ENCODE measurements at places on chromosomes 12 and 14.

DNA sequence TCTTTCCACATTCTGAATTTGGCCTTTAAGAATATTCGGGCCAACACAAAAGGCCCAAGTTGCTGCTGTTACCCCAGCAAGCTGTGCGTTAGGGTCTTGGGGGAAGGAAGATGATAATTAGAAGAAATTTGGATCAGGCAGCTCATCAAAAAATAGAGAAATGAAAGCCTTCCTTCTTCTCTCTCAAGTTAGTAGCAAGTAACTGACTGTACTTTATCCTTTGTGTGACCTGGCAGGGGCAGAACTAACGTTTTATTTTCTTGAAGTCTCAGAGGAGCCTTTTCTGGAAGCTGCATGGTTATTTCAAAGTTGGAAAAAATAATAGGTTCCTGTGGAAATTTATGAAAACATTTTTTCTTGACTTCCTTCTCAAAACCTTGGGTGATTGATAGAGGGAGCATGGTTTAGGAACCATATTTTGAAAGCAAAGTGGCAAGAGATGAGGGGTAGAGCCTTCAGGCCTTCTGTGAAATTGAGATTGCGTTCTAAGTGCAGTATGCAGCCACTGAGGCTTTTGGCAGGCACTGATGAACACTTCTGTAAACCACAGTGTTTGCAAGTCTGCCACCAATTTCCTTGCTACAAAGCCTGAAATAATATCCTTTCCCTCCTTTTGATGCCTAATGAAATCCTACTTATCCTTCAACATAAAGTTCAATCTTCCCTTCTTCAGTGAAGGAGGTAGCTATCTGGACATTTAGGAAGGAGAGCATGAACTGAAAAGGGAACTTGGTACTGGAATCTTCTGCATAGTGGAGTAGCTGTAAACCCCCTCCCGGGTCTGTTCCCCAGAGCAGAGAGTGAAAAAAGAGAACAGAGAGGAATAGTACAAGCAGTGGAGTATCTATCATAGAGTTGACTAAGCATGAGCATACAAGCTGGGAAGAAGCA is 123.2 kb downstream of the FGD4 start:
- no peak for DNase-seq

DNA sequence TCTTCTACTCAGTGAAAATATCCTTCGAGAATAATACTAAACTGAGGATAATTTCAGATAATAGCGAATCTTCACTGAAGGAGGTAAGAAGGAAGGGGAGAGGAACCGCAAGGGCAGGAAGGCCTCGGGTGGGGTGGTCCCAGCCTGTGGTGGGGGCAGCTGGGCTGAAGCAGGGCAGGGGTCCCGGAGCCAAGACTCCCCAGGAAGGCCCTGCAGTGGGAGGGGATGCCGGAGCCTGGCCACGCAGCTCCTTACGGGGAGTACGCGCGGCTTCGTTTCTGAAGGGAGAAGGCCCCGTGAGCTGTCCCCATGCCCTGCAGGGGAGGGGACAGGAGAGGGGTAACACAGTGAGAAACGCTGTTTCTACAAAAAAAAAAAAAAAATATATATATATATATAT is 21.2 kb downstream of the STX2 start:
- DNase-seq = no peak

DNA sequence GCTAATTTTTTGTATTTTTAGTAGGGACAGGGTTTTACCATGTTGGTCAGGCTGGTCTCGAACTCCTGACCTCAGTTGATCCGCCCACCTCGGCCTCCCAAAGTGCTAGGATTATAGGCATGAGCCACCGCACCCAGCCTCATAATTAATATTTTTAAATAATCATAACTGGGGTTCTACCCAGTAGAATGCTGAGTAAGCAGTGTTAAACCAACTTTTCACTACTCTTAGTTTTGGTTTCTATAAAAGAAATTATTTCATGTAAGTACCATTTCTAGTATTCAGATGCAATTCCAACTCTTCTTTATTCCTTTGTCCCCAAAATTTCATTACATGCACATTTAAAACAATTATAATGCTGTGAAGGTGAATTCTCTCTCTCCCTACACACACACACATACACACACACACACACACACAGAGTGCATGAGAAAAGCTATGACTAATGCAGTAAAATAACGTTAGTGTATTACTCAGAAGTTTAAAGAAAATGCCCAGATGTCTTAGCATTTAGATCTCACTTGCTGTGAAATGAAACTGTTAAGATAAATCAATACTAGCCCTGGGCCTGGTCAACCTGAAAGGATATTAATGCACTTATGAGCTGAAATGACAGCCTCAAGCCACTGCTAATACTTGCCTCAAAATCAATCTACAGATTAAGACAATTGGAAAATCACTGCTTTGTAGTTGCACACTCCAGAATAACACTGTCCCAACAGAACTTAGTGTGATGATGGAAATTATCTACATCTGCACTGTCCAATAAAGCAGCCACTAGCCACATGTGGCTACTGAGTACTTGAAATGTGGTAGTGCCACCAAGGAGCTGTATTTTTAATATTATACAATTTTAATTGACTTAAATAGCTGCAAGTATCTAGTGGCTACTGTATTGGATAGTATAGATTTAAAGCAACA is 36.0 kb downstream of the PTPN21 start:
- no peak for DNase-seq

GRCh38 chr12:15979096-15980092 is 68.3 kb downstream of the DERA start:
- no peak for DNase-seq

DNA sequence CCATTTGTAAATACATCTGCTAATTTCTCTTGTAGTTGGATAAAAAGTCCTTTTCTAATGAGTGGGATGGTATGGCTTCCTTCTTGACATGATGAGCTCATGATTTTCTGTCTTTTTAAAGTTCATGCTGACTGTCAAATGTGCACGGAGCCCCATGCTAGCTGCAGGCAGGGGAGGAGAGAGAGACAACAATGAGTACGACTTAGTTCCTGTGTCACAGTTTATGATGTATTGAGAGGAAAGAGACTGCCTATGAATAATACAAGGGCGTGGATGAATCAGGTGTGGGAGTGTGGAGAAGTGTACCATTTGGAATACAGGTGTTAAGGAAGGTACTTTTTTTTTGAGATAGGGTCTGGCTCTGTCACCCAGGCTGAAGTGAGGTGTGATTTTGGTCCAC is 10.7 kb upstream of the TBC1D30 start:
- DNase-seq = no peak

GRCh38 chr14:73289729-73290128 is 52.4 kb downstream of the PAPLN start:
- no peak for DNase-seq

DNA sequence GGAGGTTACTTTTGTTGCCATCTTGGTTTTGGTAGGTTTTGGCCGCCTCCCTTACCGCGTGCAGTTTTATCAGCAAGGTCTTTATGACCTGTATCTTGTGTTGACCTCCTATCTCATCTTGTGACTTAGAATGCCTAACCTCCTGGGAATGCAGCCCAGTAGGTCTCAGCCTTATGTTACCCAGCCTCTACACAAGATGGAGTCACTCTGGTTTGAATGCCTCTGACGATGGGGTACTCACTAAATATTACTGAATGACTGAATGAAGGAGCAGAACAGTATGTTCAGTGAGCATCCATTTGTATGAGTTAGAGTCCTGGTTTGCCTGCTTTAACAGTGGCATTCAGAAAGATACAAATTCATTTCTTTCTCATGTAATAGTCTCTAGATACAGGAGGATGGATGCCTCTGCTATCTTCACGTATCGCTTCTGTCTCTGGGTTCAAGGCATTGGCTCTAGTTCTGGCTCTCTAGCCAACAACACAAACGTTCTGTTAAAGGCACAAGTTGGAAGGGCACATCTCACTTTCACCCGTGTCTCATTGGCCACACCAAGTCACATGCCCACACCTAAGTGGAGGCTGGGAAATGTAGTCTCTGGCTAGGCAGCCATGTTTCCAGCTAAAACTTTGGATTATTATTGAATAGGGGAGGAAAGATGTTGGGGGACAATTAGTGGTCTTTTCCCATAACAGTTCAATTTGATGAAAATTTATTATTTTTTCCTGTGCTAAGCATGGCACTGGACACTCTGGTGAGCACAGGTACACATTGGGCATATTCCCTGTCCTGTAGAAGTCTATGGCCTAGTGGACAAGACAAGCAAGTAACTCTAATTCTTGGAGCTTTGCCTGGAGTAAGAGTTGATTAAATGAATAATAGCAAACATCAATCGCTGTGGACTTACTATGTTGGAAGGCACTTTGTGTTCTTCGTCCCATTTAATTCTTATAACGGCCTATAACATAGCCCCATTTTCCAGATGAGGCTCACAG is 75.2 kb upstream of the RPH3A start:
- no peak for DNase-seq

GRCh38 chr12:109736552-109737108 is 23.0 kb downstream of the FAM222A start:
- DNase-seq = no peak

DNA sequence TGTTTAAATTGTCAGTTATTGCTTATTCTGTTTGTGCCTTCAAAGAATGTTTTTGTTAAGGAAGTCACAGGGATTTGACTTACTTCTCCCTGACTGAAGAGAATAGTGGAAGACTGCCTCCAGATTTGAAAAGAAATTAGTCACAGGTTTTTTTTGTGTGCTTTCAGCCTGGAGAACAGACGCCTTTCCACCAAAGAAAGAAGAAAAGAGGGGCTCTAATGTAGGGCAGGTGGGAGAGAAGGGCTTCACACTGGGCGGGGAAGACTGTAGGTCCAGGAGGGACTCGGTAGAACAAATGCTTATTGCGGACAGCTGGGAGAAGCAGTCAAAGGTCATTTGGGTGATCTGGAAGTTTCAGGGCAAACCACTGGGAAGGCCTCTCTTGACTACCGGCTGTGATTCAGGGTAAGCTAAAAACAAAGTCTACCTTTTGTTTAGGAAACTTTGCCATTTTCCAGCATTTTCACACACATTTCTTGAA is 76.8 kb downstream of the SAMD4A start:
- DNase-seq = no peak

DNA sequence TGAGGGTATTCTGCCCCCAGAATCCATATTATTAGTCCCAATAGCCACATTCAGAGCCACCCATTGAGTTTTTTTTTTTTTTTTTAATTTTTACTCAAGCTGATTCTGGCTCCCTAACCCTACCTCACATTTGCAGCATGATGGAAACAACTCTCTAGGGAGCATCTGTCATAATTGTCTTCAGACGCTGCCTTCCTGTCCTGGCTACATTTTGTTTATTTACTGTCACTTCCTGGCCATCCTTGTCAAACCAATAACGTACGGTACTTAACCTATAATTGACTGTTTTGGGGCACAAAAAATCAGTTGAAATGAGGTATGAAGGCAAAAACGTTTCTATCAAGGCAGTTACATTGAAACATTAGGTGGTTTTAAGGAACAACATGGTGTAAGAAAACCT is 2.1 kb downstream of the GLIPR1 start:
- DNase-seq = no peak

- DNase-seq = no peak
Observed at GRCh38 chr12:131044136-131044535, 90.4 kb downstream of the ADGRD1 start.

- no peak for DNase-seq
Observed at GRCh38 chr12:70741256-70741655, 104.0 kb upstream of the PTPRB start.

- DNase-seq = no peak
Observed at GRCh38 chr12:95212586-95212985, 4.7 kb downstream of the FGD6 start.

DNA sequence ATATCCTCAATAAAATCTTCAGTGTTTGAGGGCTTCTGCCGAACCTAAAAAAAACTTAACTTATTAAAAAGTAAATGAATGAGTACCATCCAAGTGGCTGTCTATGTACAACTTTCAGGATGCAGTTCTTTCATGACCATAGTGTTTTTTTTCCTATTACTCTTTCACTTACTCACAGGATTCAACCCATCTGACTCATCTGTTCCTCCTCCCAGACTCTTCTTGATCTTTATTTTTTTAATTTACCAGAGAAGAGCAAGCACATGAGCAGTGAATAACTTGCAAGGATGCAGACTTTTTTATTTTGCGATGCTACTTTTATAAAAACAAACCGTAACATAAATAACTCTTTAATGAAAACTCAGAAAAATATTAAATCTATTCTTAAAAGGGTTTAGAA is 24.5 kb downstream of the RECQL start:
- DNase-seq = no peak

GRCh38 chr14:22556021-22556989 is 32.7 kb downstream of the DAD1 start:
- peak; percentile 89 for DNase-seq

DNA sequence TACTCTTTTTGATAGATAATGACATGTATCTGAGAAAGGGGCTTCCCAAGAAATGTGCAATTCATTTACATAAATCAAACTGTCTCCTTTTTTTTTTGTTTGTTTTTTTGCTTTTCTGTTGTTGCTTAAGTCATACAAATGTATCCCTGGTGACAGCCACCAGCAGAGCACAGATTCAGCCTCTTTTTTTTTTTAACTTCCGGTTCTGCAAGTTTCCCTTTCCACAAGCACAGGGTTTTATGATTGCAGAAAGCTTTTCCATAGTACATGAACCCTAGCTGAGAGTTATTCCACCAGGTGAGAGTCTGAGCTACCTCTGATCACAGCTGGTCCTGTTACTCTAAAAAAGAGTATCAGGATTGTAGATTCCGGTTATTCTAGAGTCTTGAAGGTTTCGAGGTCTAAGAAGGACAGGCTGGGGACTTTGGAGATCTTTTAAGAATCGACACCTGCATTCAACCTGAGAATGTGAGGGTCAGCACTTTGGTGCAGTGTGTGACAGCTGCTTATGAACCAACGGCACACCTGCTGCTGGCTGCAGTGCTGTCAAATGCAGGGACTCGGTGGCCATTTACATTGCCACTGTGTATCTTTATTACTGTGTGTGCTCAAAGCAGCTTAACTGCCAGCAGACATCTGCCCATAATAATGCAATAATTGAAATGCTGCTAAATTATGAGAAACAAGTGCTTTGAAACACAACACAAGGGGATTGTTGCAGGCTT is 551.7 kb downstream of the NRXN3 start:
- no peak for DNase-seq

- no peak for DNase-seq
Observed at GRCh38 chr12:110577864-110578693, 5.0 kb downstream of the PPTC7 start.

DNA sequence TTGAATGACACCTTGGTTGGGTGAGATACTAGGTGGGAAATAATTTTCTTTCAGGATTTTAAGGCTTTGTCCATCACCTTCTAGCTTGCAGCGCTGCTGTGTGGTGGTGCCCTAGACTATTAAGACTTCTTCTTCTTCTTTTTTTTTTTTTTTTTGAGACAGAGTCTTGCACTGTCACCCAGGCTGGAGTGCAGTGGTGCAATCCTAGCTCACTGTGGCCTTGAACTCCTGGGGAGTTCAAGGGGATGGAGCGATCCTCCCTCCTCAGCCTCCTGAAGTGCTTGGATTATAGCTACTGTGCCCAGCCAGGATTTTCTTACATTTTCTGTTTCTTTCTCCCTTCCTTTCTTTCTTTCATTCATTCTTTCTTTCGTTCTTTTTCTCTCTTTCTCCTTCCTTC is 10.3 kb upstream of the MTA1 start:
- no peak for DNase-seq

Measured in stimulated activated CD8-positive, alpha-beta memory T cell treated with anti-CD3 and anti-CD28 coated beads, Interleukin-4, amount 100 ng/mL, for 1 hour (primary cell).